GM12878 (cell line): ENCODE measurements at places on chromosomes 6 and 20. TPM values are rescaled to one million over a fixed set of nuclear protein-coding genes. Genes with fewer than 3 reads are reported as not detected.

GRCh38 chr6:82702574-82702973 lies 339.0 kb downstream of the TPBG start:
- no peaks in the 10 kb centered on the region for H3K27me3 ChIP-seq
- no peaks in the 10 kb centered on the region for H3K4me1 ChIP-seq
- H3K27ac ChIP-seq = no peak overlapping the region

DNA sequence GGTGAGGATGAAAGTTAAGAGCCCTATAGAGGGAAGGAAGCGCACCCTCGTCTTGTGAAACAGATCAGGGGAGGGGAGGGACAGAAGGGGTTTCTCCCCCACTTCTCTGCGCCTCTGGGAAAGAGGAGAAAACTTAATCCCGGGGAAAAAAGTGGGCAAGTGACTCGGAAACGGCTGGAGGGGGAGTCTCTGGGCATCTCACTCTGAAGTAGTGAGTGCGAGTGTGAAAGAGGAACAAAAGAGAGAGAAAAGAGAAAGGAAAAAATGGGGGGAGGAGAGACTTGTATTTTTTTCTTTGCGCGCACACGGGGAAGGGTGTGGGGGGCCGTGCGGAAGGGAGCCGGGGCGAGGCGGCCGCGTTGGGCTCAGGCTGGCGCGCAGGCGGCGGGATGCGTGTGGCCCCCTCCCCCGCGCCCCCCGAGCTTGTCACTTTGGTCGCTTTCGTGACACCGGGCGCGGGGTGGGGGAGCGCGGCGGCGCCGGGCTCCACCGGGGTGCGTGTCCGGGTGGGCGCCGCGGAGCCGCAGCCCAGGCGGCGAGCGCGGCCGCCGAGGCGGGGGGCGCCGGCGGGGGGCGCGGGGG lies 454 bp downstream of the L3MBTL3 start:
- DNase-seq = no peak
- no peaks in the 10 kb centered on the region for H3K4me1 ChIP-seq
- H3K27ac ChIP-seq = peak overlapping the region; percentile 31; the same call in 1 of the 2 replicates
- peak overlapping the region; percentile 85 for H3K4me3 ChIP-seq
- H3K27me3 ChIP-seq = no peaks in the 10 kb centered on the region
- H3K36me3 ChIP-seq = no peaks in the 10 kb centered on the region

GRCh38 chr6:113809826-113810225 lies 47.3 kb upstream of the MARCKS start:
- peaks cover 23% of the 10 kb centered on the region for H3K4me1 ChIP-seq
- DNase-seq = peak; percentile 73
- no peak overlapping the region for H3K4me3 ChIP-seq
- H3K27me3 ChIP-seq = no peaks in the 10 kb centered on the region

GRCh38 chr6:121437851-121438651 lies 2.6 kb downstream of the GJA1 start:
- peaks cover 2% of the 10 kb centered on the region for H3K27me3 ChIP-seq
- H3K36me3 ChIP-seq = no peaks in the 10 kb centered on the region
- no peak overlapping the region for H3K27ac ChIP-seq

GRCh38 chr6:3108746-3109414 lies 9.6 kb upstream of the BPHL start:
- DNase-seq = no peak
- peaks cover 3% of the 10 kb centered on the region for H3K36me3 ChIP-seq
- no peaks in the 10 kb centered on the region for H3K4me1 ChIP-seq

DNA sequence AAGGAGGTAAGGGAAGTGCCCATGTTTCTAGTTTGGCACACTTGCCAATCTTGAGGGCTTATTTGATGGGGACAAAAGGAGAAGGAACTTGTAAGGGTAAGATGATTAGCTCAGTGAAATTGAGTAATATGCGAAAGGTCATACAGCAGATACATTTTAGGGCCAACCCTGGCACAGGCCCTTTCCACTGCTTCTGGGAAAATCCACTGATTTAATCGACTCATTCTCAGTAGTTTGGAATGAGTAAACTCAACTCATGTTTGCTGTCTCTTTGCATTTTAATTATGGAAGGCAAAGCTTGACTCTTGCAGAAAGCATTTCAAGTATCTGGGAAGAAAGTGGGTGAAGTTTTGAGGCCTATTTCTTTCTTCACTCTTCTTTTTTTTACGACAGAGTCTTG lies 20.0 kb downstream of the PHF20 start:
- H3K4me3 ChIP-seq = no peak overlapping the region
- no peak overlapping the region for H3K27ac ChIP-seq
- H3K36me3 ChIP-seq = peaks cover 3% of the 10 kb centered on the region; the same call in 1 of the 2 replicates
- no peaks in the 10 kb centered on the region for H3K27me3 ChIP-seq
- no peaks in the 10 kb centered on the region for H3K4me1 ChIP-seq

RCAN2 gene
- total RNA-seq = not detected in 2 replicates

DNA sequence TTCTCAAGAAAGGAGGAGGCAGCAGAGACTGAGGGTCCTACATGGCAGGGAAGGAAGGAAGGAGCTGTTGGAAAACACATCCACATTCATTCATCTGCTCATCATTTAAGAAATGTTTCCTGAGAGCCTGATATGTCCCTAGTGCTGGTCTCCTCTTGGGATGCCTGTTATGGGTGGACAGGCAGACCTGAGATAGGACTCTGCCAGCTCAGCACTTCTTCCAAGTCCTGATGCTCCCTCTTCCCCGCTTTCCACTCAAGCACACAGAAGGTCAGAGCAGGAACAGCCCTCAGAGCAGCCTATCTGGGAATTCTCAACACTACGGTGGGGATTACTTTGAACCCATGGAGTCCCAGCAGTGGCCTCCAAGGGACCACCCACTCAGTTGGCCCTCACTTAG lies 8.0 kb upstream of the SIRPD start:
- H3K4me1 ChIP-seq = no peaks in the 10 kb centered on the region
- H3K4me3 ChIP-seq = no peak overlapping the region
- H3K27ac ChIP-seq = no peak overlapping the region
- H3K36me3 ChIP-seq = no peaks in the 10 kb centered on the region
- no peak for DNase-seq
- H3K27me3 ChIP-seq = no peaks in the 10 kb centered on the region

GRCh38 chr20:64051561-64052325 lies 2.3 kb upstream of the SOX18 start:
- H3K4me1 ChIP-seq = peaks cover 28% of the 10 kb centered on the region
- H3K36me3 ChIP-seq = no peaks in the 10 kb centered on the region
- no peak overlapping the region for H3K27ac ChIP-seq

DNA sequence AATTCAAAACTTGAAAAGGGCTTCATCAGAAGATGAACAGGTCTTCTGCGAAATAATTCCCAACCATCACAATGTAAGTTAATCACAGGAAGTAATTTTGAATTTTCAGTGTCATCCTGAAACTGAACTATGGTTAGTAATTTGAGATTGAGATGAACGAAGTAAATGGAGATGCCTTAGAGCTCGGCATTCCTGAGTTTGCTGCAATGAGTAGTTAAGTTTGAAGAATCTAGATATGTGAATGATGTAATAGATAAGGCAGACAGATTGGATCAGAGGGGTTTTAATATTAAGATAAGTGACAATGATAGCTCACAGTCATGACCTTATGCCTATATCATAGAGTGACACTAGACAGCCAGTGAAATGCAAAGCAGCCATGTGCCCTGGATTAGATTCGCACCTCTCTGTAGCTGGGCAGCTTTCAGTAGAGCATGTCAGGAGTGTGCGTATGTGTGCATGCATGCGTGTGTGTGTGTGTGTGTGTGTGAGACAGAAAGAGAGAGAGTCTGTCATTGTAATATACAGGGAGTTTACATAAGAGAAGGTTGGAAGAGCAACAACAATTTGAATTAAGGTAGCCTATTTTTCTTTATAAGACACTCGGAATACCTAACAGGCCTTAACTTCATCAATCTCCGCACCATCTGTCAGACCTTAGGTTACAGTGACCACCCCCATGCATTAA lies 233.0 kb downstream of the GMPR start:
- 0 out of 2 replicates have a peak overlapping the region, but pooled peaks have one; percentile 9 for H3K4me3 ChIP-seq
- H3K36me3 ChIP-seq = no peaks in the 10 kb centered on the region; the same call in 1 of the 2 replicates
- H3K4me1 ChIP-seq = peaks cover 71% of the 10 kb centered on the region

- no peaks in the 10 kb centered on the region for H3K27me3 ChIP-seq
- H3K27ac ChIP-seq = no peak overlapping the region
- H3K36me3 ChIP-seq = no peaks in the 10 kb centered on the region
- H3K4me3 ChIP-seq = peak overlapping the region; percentile 22; the same call in 1 of the 2 replicates
These were observed 191.8 kb upstream of the RREB1 start for GRCh38 chr6:6915813-6916547.

HLA-DMA gene
- 182 and 189 TPM in 2 replicates for total RNA-seq

GRCh38 chr6:106927531-106928398 lies 46.8 kb downstream of the CD24 start:
- no peaks in the 10 kb centered on the region for H3K36me3 ChIP-seq
- no peaks in the 10 kb centered on the region for H3K4me1 ChIP-seq
- H3K27ac ChIP-seq = no peak overlapping the region
- no peak for DNase-seq
- H3K27me3 ChIP-seq = no peaks in the 10 kb centered on the region
- H3K4me3 ChIP-seq = no peak overlapping the region

DCBLD1 gene
- total RNA-seq = 7.4 and 9.2 TPM in 2 replicates

EFCAB8 gene
- total RNA-seq = 0.05 and 0.18 TPM in 2 replicates
